ENCODE measurements at places on chromosomes 12 and 14. TPM values are rescaled to one million over a fixed set of nuclear protein-coding genes. Genes with fewer than 3 reads are reported as not detected.

The COL2A1 gene
- not detected for polyA plus RNA-seq

- no peaks in the 10 kb centered on the region for H3K4me1 ChIP-seq
- no peaks in the 10 kb centered on the region for H3K36me3 ChIP-seq
- no peak overlapping the region for H3K4me3 ChIP-seq
- H3K27me3 ChIP-seq, result no peaks in the 10 kb centered on the region
- no peak overlapping the region for H3K27ac ChIP-seq
- DNase-seq, result no peak
These were observed 11.9 kb downstream of the ESPL1 start for GRCh38 chr12:53279888-53280498.

DNA sequence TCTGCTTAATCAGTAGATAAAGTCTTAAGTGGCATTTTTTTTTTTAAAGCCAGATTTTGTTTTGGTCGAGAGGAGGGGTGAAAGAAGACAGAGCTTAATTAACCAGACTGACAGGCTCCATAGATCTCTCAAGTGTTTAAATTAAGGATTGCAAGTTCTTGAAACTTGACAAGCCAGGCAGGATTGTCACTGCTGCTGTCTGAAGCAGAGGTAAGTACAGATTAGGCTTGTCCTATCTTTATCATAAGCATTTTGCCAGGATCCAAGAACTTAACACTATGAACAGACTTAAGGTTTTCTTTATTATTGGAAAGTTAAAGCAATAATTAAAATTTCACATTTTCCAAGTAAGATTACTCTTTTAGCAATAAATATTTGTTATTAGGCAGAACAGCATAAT is 179.6 kb upstream of the LMO3 start:
- no peak overlapping the region for H3K4me3 ChIP-seq
- H3K27ac ChIP-seq, result no peak overlapping the region
- no peaks in the 10 kb centered on the region for H3K36me3 ChIP-seq
- no peak for DNase-seq
- no peaks in the 10 kb centered on the region for H3K4me1 ChIP-seq

DNA sequence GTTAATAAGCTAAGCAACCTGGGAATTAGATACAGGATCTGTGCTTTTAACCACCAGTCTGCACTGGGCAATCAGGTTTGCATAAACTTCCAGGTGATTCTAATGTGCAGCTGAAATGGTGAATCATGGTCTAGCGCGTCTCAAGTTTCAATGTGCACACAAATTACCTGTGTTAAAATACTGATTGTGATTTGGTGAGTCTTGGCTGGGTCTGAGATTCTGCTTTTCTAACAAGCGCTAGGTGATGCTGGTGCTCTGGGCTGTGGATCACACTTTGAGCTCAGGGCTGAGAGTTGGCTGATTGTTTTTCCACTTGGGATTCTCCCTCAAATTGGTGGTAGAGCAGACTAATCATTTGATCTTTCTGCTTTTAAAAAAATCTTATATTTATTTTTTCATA is 124.8 kb downstream of the C12orf75 start:
- no peak overlapping the region for H3K4me3 ChIP-seq
- H3K36me3 ChIP-seq, result no peaks in the 10 kb centered on the region
- no peak for DNase-seq
- H3K27ac ChIP-seq, result no peak overlapping the region
- H3K4me1 ChIP-seq, result no peaks in the 10 kb centered on the region

The DBX2 gene
- not detected for polyA plus RNA-seq

The KLRD1 gene
- polyA plus RNA-seq, result 0.55 TPM

GRCh38 chr12:2083008-2083407 is 30.2 kb downstream of the CACNA1C start:
- H3K4me1 ChIP-seq, result no peaks in the 10 kb centered on the region
- DNase-seq, result no peak
- H3K36me3 ChIP-seq, result no peaks in the 10 kb centered on the region

GRCh38 chr14:68471029-68471963 is 321.6 kb downstream of the ZFP36L1 start:
- DNase-seq, result peak; percentile 79
- H3K4me1 ChIP-seq, result peaks cover 78% of the 10 kb centered on the region
- no peaks in the 10 kb centered on the region for H3K36me3 ChIP-seq
- H3K27ac ChIP-seq, result peak overlapping the region; percentile 94

The OR9K2 gene
- not detected for polyA plus RNA-seq

The BCL2L14 gene
- not detected for polyA plus RNA-seq

The FGD4 gene
- polyA plus RNA-seq, result 2.1 TPM

The ALDH2 gene
- 10.3 TPM for polyA plus RNA-seq
